ENCODE measurements at places on chromosomes 3 and 15.

GRCh38 chr3:46135475-46135874 is 72.6 kb downstream of the CCR1 start:
- no peak for DNase-seq
- peaks cover 4% of the 10 kb centered on the region for H3K27me3 ChIP-seq
- no peaks in the 10 kb centered on the region for H3K4me1 ChIP-seq
- no peak overlapping the region for H3K27ac ChIP-seq
- H3K36me3 ChIP-seq = no peaks in the 10 kb centered on the region

- H3K4me3 ChIP-seq = peak overlapping the region; percentile 63
- no peak for DNase-seq
- H3K27me3 ChIP-seq = no peaks in the 10 kb centered on the region
- H3K36me3 ChIP-seq = no peaks in the 10 kb centered on the region
- peaks cover 3% of the 10 kb centered on the region for H3K4me1 ChIP-seq
- no peak overlapping the region for H3K27ac ChIP-seq
These were observed 790 bp downstream of the LAMP3 start for GRCh38 chr3:183161552-183162336.

DNA sequence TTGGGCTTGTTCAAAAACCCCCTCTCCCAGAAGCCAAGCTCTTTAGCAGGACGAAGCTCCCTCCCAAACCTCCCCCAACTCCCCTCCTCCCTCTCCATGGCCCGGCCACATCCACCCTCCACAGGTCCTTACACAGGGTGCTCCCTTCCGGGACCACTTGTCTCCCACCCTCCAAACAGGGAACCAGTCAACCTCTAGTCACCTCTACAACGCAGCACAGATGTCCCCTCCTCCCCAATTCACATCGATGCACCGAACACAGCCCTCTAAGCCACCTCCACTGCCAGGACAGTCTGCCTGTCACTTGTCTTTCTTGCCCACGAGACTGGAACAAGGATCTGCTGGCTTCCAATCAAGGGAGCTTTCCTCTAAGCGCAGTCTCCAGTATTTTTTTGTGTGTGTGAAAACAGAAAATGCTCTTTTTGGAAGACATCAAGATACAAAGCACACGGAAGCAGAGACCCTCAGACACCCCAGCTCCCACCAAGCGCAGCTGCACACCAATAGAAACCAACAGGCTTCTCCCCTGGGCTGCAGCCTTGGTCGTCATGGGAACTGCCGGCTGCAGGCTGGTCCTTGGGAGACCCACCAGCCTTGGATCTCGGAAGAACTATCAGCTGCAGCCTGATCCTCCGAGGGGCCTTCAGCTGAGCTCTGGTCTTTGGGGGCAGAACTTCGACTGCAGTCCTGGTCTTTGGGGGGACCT is 26.5 kb downstream of the IQSEC1 start:
- H3K27ac ChIP-seq = no peak overlapping the region
- H3K4me3 ChIP-seq = no peak overlapping the region
- no peaks in the 10 kb centered on the region for H3K27me3 ChIP-seq

DNA sequence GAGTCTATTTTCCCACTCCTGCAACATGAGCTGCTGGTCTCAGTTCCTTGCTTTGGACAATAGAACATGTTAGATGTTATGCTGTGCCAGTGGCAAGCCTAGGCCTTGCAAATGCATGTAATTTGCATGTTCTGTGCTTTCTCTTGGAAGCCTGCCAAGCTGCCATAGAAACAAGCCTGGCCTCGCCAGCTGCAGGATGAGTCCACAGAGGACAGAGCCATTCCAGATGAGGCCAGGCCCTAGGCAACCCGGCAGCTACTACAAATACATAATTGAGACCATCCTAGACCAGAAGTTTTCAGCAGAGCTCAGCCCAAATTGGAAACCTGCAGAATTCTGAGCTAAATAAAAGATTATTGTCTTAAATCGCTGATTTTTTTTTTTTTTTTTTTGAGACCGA is 39.6 kb downstream of the TRIM69 start:
- no peaks in the 10 kb centered on the region for H3K27me3 ChIP-seq
- no peaks in the 10 kb centered on the region for H3K4me1 ChIP-seq

DNA sequence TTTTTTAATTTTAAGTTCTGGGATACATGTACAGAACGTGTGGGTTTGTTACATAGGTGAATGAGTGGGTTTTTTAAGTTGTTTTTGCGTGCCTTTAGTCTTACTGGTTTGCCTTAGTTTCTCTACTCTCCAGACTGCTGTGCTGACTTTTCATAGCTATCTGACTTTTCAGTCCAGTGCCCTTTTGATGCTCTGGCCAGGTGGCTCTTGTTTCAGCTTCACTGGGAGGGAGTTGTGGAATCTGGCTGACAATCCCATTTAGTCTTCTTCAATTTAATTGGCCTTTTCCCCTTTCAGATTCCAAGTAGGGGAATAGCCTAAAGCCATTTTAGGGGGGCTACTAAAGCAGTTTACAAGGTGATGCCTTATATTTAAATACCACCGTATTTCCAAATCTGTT is 30.1 kb downstream of the FNDC3B start:
- H3K27ac ChIP-seq = no peak overlapping the region
- H3K27me3 ChIP-seq = no peaks in the 10 kb centered on the region
- no peaks in the 10 kb centered on the region for H3K4me1 ChIP-seq
- no peak for DNase-seq
- no peaks in the 10 kb centered on the region for H3K36me3 ChIP-seq
- H3K4me3 ChIP-seq = no peak overlapping the region

GRCh38 chr15:38374556-38374955 is 79.4 kb upstream of the FAM98B start:
- H3K27me3 ChIP-seq = no peaks in the 10 kb centered on the region
- DNase-seq = no peak
- H3K27ac ChIP-seq = no peak overlapping the region

- no peaks in the 10 kb centered on the region for H3K27me3 ChIP-seq
- peak; percentile 93 for DNase-seq
- H3K27ac ChIP-seq = peak overlapping the region; percentile 84
- H3K36me3 ChIP-seq = no peaks in the 10 kb centered on the region
- peaks cover 43% of the 10 kb centered on the region for H3K4me1 ChIP-seq
These were observed 99.7 kb upstream of the LIPC start for GRCh38 chr15:58331913-58332675.

DNA sequence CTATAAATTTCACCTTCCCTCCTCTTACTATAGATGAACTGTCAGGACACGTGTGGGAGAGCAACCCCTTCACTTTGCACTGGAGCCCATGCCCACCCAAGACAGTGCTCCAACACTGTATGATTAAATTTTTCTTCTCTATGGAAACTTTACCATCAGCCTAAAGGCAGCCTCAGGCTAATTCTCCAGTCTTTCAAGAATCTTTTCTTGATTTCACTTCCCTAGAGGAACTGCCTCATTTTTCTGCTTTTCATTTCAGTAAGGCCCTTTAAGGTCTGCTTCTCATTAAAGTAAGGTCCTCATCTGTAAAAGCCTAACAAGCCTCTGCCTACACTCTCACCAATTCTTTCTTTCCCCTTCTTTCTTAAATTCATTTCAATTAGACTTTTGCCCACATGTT is 137.3 kb downstream of the KCNMB2 start:
- H3K27ac ChIP-seq = no peak overlapping the region
- H3K4me3 ChIP-seq = no peak overlapping the region
- H3K27me3 ChIP-seq = no peaks in the 10 kb centered on the region
- no peaks in the 10 kb centered on the region for H3K36me3 ChIP-seq

GRCh38 chr3:53254509-53255422 is 1.1 kb downstream of the TKT start:
- no peak for DNase-seq
- peak overlapping the region; percentile 93 for H3K4me3 ChIP-seq
- peak overlapping the region; percentile 92 for H3K27ac ChIP-seq

GRCh38 chr3:13976469-13976868 is 96.6 kb upstream of the WNT7A start:
- H3K4me3 ChIP-seq = no peak overlapping the region
- H3K27me3 ChIP-seq = no peaks in the 10 kb centered on the region
- no peak for DNase-seq

GRCh38 chr3:197007953-197008352 is 21.7 kb downstream of the MELTF start:
- DNase-seq = no peak
- no peaks in the 10 kb centered on the region for H3K36me3 ChIP-seq
- H3K27ac ChIP-seq = no peak overlapping the region
- peaks cover 16% of the 10 kb centered on the region for H3K4me1 ChIP-seq
- H3K27me3 ChIP-seq = no peaks in the 10 kb centered on the region

- H3K4me1 ChIP-seq = no peaks in the 10 kb centered on the region
- no peak overlapping the region for H3K4me3 ChIP-seq
- no peak overlapping the region for H3K27ac ChIP-seq
- DNase-seq = no peak
- no peaks in the 10 kb centered on the region for H3K27me3 ChIP-seq
These were observed 75.2 kb downstream of the FMN1 start for GRCh38 chr15:33119273-33119672.

DNA sequence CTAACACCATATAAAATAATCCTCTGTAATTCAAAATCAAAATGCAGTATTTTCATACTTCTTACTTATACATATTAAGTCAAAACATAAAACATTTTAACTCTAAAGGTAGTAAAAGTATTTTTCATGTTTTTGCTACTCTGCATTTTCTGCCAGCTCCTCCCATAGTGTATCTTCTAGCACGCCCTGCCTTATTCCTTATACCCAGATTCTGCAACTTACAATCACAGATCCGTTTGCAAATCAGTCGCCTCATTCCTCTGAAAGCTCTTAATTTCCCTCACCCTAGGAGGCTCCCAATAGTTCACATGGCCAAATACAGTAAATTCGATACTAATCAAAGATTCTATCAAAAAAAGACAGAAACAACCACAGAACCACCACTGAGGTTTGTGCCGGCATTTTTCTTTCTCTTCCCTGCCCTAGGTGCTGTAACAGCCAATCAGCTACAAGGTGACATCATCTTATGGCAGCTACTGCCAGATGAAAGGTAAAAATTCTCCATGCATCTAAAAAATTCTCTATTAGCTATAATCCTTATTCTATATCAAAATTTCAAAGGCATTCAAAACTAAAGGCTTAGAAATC is 72.9 kb downstream of the CLASP2 start:
- H3K36me3 ChIP-seq = no peaks in the 10 kb centered on the region
- no peak for DNase-seq
- H3K4me3 ChIP-seq = no peak overlapping the region
- H3K4me1 ChIP-seq = no peaks in the 10 kb centered on the region
- H3K27ac ChIP-seq = no peak overlapping the region
- H3K27me3 ChIP-seq = no peaks in the 10 kb centered on the region

GRCh38 chr3:170656284-170656683 is 70.4 kb upstream of the SLC7A14 start:
- H3K36me3 ChIP-seq = no peaks in the 10 kb centered on the region
- H3K27me3 ChIP-seq = no peaks in the 10 kb centered on the region
- no peak overlapping the region for H3K4me3 ChIP-seq

- H3K27me3 ChIP-seq = no peaks in the 10 kb centered on the region
- H3K4me3 ChIP-seq = no peak overlapping the region
- no peaks in the 10 kb centered on the region for H3K4me1 ChIP-seq
- peak; percentile 13 for DNase-seq
- no peaks in the 10 kb centered on the region for H3K36me3 ChIP-seq
- H3K27ac ChIP-seq = no peak overlapping the region
These were observed 4.4 kb upstream of the CD200R1 start for GRCh38 chr3:112979244-112979832.

- no peaks in the 10 kb centered on the region for H3K36me3 ChIP-seq
- H3K27me3 ChIP-seq = 0 out of 2 replicates have a peak, but pooled peaks cover 3% of the 10 kb centered on the region
- no peaks in the 10 kb centered on the region for H3K4me1 ChIP-seq
- DNase-seq = no peak
- no peak overlapping the region for H3K4me3 ChIP-seq
These were observed 8.4 kb downstream of the SOX2 start for GRCh38 chr3:181719991-181720680.

GRCh38 chr3:58292866-58293265 is 13.2 kb upstream of the RPP14 start:
- H3K4me3 ChIP-seq = no peak overlapping the region
- no peak overlapping the region for H3K27ac ChIP-seq
- DNase-seq = no peak
- no peaks in the 10 kb centered on the region for H3K27me3 ChIP-seq
- H3K4me1 ChIP-seq = no peaks in the 10 kb centered on the region

- no peak overlapping the region for H3K4me3 ChIP-seq
- DNase-seq = no peak
- no peaks in the 10 kb centered on the region for H3K27me3 ChIP-seq
- H3K36me3 ChIP-seq = 0 out of 2 replicates have a peak, but pooled peaks cover 11% of the 10 kb centered on the region
These were observed 59.9 kb downstream of the AP4E1 start for GRCh38 chr15:50968353-50968752.

GRCh38 chr15:98815207-98815606 is 166.9 kb downstream of the IGF1R start:
- no peaks in the 10 kb centered on the region for H3K4me1 ChIP-seq
- DNase-seq = no peak
- no peaks in the 10 kb centered on the region for H3K36me3 ChIP-seq
- H3K27ac ChIP-seq = no peak overlapping the region
- no peak overlapping the region for H3K4me3 ChIP-seq

DNA sequence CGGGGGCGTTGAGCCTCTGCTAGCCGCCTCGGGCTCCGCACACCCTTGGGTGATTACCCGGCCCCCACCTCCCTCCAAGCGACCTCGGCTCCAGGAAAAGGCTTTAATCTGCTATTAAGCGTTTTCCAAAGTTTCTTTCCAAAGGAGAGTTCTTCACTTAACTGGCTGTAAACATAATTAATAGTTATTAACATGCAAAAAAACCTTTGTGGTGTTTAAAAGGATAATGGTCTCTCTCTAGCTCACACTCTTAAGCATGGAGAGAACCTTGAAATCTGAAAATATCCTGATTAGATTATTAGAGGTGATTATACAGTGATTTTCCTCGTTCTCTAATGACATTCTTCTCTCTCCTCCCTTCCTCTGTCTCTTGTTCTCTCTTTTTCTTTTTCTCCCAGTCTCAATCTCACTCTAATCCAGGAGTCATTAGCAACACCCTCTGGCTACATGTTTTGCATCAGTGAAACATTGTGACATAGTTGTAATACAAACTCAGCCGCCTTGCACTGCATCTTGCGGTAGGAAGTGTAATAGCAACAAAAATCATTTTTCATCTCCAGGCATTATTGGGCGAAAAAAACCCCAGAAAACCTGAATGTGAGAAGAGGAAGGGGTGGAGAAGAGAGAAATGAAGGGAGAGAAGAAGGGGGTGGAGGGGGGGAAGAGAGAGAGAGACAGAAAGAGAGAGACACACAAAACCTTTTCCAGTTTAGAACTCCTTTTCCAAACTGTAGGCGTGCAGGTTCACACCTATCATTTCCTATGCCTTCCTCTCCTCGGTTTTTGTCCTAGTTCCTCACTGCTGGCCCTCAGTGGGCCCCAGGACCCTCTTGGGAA is 24.4 kb downstream of the NR2F2 start:
- peaks cover 4% of the 10 kb centered on the region for H3K4me1 ChIP-seq
- H3K27me3 ChIP-seq = no peaks in the 10 kb centered on the region
- no peak overlapping the region for H3K27ac ChIP-seq
- no peak overlapping the region for H3K4me3 ChIP-seq
- DNase-seq = no peak

- DNase-seq = no peak
- peaks cover 58% of the 10 kb centered on the region for H3K4me1 ChIP-seq
- no peaks in the 10 kb centered on the region for H3K36me3 ChIP-seq
- H3K4me3 ChIP-seq = peak overlapping the region; percentile 54
These were observed 1.1 kb downstream of the SPATA12 start for GRCh38 chr3:57061556-57061955.

Data from HCT116 (cell line).